Neural progenitor cell (in vitro differentiated cells): ENCODE measurements at places on chromosomes 3 and 15.

DNA sequence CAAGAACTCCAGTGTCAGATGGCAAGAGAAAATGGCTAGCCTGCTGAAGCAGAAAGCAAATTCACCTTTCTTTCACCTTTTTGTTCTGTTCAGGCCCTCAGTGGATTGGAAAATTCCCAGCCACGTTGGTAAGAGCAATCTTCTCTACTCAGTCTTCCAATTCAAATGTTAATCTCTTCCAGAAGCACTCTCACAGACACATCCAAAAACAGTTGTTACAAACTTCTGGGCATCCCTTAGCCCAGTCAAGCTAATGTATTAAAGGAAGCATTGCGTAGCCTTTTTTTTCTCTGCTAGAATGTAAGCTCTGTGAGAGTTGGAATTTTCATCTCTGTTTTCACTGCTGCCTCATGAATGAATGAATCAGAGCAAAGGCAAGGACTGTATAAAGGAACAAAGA is 109.2 kb upstream of the ROBO2 start:
- DNase-seq = peak; percentile 16

DNA sequence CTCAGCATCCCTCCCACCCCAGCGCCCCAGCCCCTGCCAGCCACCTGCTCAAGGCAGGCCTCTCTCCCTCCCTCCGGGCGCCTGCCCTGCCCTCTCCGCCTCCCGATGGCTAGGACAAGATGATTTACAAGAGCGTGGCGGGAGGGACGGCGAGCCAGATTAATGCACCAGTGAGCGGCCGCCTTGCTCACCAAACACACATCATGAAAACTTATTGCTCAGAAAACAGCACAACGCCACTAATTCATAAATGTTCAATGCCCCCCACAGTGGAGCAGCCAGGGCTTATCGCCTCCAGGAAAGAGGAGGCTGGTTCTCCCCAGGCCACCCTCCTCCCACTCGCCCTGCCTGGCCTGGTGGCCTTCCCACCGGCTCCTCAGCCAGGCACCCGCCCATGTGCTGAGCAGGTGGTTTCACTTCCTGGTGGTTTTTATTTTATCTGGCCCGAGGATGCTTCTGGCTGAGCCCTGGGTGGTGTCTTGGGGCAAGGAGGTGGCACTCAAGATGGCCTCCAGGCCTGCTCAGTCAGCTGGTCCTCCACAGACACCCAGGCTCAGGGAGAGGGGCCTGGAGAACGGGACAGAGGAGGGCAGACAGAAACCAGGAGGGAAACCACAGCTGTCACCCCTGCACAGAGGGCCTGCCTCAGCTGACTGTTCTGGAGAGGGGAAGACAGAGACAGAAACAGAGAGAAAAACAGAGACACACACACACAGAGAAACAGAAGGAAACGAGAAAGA is 284.9 kb downstream of the UACA start:
- no peak for DNase-seq

DNA sequence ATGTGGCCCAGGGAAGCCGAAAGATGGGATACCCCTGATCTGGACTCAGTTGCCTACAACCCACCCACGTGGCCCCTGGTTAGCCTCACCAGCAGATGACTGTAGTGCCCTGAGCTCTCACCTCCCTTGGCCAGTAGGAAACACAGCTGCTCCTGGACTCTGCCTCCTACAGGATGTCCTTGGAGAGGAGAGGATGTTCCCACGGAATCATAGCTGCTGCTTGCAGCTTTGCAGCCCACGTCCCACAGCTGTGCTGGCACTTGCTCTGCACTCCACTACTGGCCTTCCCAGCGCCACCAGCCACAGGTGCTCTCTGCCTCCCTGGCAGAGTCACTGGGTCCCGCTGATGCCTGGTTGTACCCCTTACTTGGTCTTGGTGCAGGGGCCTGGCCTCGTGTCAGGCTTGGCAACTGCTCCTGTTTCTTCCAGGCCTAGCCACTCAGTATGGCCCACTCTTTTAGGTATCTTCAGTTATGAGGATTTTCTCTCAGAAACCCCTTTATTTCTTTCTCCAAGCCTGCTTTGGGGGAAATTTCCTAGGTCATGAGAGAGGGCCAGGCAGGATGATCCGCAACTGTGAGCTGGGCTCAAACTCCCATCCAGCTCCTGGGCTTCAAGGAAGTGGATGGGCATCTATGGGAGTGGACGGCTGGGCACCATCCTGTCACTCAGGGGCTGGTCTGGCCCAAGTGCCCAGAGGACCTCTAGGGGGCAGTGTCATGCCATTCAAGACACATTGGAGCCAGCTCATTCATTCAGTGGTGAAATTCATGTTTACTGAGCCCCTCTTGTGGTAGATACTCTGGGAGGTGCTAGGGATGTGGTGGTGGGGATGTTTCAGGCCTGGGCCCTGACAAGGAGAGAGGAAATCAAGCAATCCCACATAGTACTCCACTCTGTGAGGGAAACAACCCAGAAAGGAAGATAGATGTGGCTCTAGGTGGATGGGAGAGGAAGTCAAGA is 16.2 kb upstream of the VILL start:
- peak; percentile 84 for DNase-seq

DNA sequence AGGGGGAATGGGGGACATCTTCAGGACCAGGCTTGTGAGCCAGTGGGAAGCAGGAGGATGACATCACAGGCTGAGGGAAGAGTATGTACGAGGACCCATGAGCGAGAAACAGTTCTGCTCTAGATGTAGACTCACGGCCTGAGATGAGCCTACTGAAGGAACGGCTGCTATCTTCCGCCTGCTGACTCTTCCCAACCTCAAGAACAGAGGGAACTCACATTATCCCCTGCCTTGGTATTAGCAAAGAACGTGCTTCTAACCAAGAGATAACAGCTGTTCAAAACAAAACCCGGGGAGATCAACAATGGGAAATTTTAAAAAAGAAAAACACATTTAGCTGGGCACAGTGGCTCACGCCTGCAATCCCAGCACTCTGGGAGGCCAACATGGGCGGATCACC is 25.3 kb downstream of the AVEN start:
- no peak for DNase-seq

DNA sequence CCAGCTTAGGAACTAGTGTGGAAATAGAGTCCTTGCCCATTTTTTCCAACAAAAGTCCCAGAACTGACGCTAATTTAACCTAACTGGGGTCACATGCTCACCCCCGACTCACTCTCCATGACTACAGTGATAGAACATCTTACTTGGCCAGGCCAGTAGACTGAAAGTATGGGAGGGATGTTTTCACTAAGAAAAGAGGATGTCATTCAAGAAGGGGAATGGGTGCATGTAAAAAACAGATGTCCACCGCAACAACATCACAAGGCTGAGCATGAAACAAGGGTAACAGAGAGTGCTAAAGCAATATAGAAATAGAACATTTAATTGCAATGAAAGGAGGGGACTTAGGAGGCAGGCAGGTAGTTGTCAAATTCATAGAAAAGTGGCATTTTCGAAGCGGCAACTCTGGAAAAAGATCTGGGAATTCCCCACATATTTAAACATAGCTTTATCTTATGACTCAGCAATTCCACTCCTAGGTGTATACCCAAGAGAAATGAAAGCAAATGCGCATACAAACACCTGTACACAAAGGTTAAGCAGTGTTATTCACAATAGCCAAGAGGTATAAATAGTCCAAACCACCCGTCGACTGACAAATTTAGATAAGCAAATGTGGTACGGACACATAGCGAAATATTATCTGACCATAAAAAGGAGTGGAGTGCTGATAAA is 41.1 kb upstream of the UBE2E2 start:
- DNase-seq = no peak
